Stimulated activated CD4-positive, alpha-beta T cell treated with anti-CD3 and anti-CD28 coated beads, Interleukin-2, amount 100 ng/mL, for 24 hours (primary cell): ENCODE measurements at places on chromosomes 6 and 20.

- no peak for DNase-seq
Observed at GRCh38 chr6:10268611-10269310, 146.1 kb downstream of the TFAP2A start.

GRCh38 chr20:13825465-13825864 lies 40.6 kb downstream of the NDUFAF5 start:
- DNase-seq: no peak

- no peak for DNase-seq
Observed at GRCh38 chr6:169253337-169254238, at the start of gene THBS2. TSS of gene THBS2 (minus strand) at chr6:169253846. CDS start at chr6:169250784, 3,062 bp downstream.

DNA sequence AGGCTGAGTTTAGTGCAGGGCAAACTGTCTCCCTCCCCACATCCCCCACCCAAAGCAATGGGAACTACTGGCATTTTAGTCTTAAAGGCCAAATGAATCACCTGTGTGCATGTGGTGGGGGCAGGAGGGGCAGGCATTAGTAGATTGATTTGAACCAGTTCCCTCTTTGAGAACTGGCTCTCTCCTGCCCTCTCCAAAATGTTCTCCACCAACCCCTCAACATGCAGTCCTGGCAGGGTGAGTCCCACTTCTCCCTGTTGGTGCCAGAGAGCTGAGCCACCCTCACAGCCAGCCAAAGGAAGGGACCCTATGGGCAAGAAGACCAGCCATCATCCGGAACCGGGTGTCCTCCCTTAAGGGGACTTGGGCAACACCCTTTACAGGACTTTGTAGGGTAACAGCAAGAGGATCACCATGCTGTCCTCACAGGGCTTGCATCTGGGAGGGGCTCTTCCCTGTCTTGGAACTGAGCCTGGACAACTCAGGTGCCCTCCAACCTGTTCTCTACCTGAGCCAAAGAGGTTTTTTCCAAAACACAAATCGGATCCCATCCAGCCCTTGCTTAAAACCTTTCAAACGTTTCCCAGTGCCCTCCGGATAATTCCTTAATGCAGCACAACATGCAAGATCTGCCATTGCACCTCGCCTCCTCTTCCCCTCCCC lies 80.6 kb downstream of the MRPL14 start:
- no peak for DNase-seq

DNA sequence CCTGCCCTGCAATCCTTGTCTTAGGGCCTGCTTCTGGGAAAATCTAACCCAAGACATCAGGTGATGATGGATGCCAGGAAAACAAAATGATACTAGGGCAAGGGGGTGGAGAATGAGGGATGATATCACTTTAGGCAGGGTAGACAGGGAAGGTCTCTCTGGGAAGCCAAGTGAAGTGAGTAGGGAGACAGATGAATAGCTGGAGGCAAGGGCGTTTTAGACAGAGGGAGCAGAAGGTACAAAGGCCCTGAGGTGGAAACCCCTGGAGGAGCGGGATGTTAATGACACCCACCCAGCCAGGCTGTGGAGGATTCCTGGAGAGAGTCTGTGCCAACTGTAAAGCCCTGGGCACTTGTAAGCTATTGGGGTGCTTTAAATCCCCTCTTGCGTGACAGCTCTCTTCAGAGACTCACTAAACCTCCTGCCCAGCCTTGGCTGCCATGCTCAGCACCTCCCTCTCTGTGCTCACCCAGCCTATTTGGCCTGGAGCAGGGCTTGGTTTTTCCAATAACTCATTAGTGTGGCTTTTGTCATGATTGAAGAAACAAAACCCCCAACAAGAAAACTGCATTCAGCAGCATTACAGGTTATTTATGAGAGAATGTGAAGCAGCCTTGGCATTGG lies 12.4 kb upstream of the MDGA1 start:
- DNase-seq: no peak
